ENCODE measurements at places on chromosomes 16 and 17. TPM values are rescaled to one million over a fixed set of nuclear protein-coding genes. Genes with fewer than 3 reads are reported as not detected.

- no peaks in the 10 kb centered on the region for H3K4me1 ChIP-seq
- H3K4me3 ChIP-seq = no peak overlapping the region
- H3K36me3 ChIP-seq = no peaks in the 10 kb centered on the region
Observed at GRCh38 chr16:58378401-58378800, 13.9 kb upstream of the GINS3 start.

DNA sequence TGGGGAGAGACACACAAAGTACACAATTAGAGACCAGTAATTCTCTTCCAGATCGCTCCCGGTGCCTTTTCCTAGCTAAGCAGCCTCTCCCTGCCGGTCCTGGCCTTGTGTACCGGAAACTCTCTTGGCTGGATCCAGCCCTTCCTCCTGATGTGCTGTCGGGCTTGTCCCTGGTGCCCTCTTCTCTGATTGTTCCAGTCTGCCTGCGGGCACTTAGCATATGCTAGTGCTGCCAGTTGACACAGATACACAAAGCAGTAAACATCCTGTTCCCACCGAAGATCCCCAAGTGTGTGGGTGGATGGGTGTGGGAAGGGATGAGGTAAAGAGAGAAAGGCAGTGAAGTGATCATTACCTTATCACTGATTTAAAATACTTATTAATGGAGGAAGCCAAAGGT lies 9.7 kb downstream of the HS3ST3B1 start:
- no peaks in the 10 kb centered on the region for H3K36me3 ChIP-seq
- no peaks in the 10 kb centered on the region for H3K27me3 ChIP-seq
- DNase-seq = no peak
- no peaks in the 10 kb centered on the region for H3K4me1 ChIP-seq
- H3K27ac ChIP-seq = no peak overlapping the region

DNA sequence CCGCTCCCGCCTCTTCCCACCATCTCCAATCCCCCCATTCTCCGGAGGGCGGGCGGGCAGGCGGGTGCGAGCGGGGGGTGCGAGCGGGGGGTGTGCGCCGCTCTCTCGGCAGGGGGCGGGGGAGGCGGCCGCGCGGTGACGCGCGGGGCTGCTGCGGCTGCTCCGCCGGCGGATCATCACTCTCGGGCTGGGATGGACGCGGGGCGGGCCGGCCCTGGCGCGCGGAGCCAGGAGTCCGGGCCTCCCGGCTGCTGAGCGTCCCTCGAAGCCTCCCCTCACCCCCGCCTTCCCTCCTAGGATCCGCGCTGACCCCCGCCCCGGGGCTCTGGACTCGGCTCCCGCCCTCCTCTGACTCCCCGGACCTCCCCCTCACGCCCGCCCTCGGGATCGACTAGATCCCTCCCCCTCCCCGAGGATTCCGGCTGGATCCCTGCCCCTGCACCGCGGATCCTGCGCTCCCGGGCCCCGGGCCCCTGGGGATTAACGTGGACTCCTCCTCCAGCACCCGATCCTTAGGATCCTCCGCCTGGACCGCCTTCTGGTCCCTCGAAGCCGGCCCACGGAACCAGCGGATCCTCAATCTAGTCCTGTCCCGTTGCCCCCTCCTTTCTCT lies 946 bp upstream of the TMEM256 start:
- H3K4me3 ChIP-seq = peak overlapping the region; percentile 82
- peak overlapping the region; percentile 70 for H3K27ac ChIP-seq
- H3K36me3 ChIP-seq = no peaks in the 10 kb centered on the region
- H3K27me3 ChIP-seq = no peaks in the 10 kb centered on the region

DNA sequence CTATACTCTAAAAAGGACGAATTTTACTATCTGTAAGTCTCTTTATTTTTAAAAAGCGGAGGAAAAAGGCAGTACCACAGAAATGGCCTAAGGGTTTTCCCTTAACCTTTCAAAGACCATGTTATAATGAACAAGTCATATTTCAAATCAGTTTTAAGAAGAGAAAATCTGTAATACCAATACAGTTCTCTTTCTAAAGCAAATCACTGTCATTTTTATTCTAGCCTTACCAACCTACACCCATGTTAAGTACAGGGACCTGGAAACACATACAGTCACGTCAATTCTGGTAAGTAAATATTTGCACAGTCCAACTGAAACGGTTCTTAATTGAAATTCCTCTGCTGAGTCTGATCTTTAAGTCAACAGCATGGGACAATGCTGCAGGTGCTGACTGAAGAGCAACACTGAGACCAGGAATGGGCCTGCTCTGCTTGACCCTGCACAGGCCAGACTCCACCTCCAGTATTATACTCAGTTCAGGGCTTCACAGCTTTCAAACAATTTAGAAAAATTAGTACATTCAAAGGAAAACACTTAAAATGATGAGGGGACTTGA lies 20.2 kb downstream of the MBTPS1 start:
- DNase-seq = no peak
- H3K27me3 ChIP-seq = no peaks in the 10 kb centered on the region
- H3K27ac ChIP-seq = no peak overlapping the region
- no peak overlapping the region for H3K4me3 ChIP-seq
- peaks cover 3% of the 10 kb centered on the region for H3K36me3 ChIP-seq

DNA sequence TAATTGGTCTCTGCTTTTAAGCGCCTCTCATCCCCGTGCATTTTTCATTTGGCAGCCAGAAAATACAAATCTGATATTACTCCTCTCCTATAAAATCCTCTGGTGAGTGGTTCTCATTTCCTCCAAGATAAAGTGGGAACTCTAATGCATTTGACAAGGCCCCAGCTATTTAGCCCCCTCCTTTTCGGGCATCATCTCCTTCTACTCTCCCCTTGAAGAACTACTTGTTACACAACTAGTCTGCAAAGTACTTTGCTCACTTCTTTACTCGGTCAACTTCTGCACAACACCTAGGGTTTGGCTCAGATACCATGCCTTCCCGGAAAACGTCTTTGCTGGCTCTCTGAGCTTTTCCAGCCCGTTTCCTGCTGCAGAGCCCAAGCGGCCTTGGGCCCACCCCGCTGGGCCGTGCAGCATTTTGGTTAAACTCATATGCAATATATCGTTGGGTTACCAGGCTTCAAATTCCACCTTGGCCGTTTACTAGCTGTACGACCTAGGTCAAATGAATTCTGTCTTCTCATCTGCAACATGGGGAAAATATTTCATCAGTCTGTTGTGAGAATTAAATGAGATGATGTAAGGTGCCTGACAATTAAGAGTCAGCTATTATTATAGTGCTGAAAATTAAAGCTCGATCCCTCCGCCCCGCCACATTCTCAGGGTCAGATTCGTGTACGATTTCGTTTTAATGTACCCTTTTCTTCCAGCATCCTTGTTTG lies 883 bp upstream of the TAF15 start:
- H3K4me3 ChIP-seq = no peak overlapping the region
- no peaks in the 10 kb centered on the region for H3K4me1 ChIP-seq
- H3K36me3 ChIP-seq = no peaks in the 10 kb centered on the region
- no peak for DNase-seq
- peak overlapping the region; percentile 4 for H3K27ac ChIP-seq

- H3K27ac ChIP-seq = no peak overlapping the region
- no peak overlapping the region for H3K4me3 ChIP-seq
- no peaks in the 10 kb centered on the region for H3K27me3 ChIP-seq
- DNase-seq = no peak
- no peaks in the 10 kb centered on the region for H3K36me3 ChIP-seq
- no peaks in the 10 kb centered on the region for H3K4me1 ChIP-seq
Observed at GRCh38 chr16:81515721-81516120, 71.1 kb downstream of the CMIP start.

GRCh38 chr17:42378959-42379594 lies 9.2 kb downstream of the STAT3 start:
- H3K27me3 ChIP-seq = no peaks in the 10 kb centered on the region
- DNase-seq = no peak
- no peaks in the 10 kb centered on the region for H3K36me3 ChIP-seq
- H3K4me3 ChIP-seq = peak overlapping the region; percentile 15
- H3K27ac ChIP-seq = peak overlapping the region; percentile 46

DNA sequence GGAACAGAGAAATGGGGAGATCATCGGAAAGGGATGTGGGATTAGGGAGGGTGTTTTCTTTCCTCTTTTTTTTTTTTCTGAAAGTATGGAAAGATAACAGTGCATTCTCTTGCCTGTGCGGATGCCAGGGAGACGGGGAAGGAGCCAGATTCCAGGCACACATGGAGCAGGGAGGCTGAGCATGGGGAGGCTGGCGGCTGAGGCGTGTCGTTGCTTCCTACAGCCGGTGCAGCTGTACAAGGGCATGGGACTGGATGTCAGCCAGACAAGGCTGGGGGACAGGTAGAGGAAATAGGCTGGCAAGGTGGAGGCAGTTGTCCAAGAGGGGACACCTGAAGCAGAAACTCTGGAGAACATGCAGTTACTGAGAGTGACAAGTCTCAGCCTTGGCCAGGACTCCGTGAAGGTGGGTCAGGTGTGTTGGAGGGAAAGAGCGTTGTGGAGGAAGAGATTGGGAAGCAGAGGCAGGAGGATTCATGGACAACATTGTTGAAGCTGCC lies 16.6 kb upstream of the ADORA2B start:
- no peaks in the 10 kb centered on the region for H3K4me1 ChIP-seq
- DNase-seq = no peak
- H3K4me3 ChIP-seq = no peak overlapping the region
- no peaks in the 10 kb centered on the region for H3K36me3 ChIP-seq
- no peaks in the 10 kb centered on the region for H3K27me3 ChIP-seq
- H3K27ac ChIP-seq = no peak overlapping the region

DNA sequence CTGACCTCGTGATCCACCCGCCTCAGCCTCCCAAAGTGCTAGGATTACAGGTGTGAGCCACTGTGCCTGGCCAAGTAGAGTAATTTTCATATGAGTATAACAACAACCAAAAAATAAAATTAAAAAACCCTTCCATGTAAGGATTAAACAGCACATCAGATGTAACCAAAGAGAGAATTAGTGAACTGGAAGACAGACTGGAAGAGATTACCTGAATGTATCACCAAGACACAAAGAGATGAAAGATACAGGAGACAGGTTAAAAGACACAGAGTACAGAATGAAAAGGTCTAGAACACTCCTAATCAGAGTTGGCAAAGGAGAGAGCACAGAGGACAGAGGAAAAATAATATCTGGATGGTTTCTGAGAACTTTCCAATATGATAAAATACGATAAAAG lies 1.8 kb upstream of the TNK1 start:
- no peaks in the 10 kb centered on the region for H3K27me3 ChIP-seq
- no peaks in the 10 kb centered on the region for H3K36me3 ChIP-seq

DNA sequence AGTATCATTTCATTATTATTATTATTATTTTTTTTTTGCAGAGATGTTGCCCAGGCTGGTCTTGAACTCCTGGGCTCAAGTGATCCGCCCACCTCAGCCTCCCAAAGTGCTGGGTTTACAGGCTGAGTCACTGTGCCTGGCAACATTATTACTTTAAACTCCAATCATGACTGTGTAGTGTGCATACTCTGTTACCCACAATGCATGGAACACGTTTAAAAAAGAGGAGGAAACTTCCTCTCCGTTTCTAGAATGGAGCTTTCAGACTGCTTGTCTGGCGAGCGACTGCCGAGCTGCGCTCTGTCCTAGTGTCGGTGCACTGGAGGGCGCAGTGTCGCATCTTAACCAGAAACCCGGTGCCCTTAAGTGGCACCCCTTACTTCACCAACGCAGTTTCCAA lies 22.1 kb upstream of the FASN start:
- no peak overlapping the region for H3K4me3 ChIP-seq
- H3K36me3 ChIP-seq = no peaks in the 10 kb centered on the region
- H3K4me1 ChIP-seq = no peaks in the 10 kb centered on the region

DNA sequence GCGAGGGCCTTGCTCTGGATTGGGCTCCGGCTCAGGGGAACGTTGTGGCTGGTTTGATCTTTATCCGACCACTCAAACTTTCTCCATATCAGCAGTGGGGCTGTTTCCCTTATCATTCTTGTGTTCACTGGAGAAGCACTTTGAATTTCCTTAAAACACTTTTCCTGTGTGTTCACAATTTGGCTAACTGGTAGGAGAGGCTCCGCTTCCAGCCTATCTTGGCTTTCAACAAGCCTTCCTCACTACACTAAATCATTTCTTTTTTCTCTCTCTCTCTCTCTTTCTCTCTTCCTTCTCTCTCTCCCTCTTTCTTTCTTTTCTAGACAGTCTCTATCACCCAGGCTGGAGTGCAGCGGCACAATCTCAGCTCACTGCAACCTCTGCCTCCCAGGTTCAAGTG lies 43.0 kb downstream of the ABR start:
- H3K4me1 ChIP-seq = peaks cover 5% of the 10 kb centered on the region
- H3K27me3 ChIP-seq = no peaks in the 10 kb centered on the region
- DNase-seq = no peak
- H3K36me3 ChIP-seq = no peaks in the 10 kb centered on the region

- DNase-seq = no peak
- H3K36me3 ChIP-seq = no peaks in the 10 kb centered on the region
- H3K27ac ChIP-seq = no peak overlapping the region
- no peaks in the 10 kb centered on the region for H3K4me1 ChIP-seq
Observed at GRCh38 chr17:80987941-80988461, 3.6 kb upstream of the CHMP6 start.

GRCh38 chr16:50519001-50519400 lies 29.2 kb upstream of the NKD1 start:
- H3K27ac ChIP-seq = no peak overlapping the region
- H3K4me3 ChIP-seq = no peak overlapping the region
- no peaks in the 10 kb centered on the region for H3K27me3 ChIP-seq
- H3K36me3 ChIP-seq = no peaks in the 10 kb centered on the region
- DNase-seq = no peak
- no peaks in the 10 kb centered on the region for H3K4me1 ChIP-seq

DNA sequence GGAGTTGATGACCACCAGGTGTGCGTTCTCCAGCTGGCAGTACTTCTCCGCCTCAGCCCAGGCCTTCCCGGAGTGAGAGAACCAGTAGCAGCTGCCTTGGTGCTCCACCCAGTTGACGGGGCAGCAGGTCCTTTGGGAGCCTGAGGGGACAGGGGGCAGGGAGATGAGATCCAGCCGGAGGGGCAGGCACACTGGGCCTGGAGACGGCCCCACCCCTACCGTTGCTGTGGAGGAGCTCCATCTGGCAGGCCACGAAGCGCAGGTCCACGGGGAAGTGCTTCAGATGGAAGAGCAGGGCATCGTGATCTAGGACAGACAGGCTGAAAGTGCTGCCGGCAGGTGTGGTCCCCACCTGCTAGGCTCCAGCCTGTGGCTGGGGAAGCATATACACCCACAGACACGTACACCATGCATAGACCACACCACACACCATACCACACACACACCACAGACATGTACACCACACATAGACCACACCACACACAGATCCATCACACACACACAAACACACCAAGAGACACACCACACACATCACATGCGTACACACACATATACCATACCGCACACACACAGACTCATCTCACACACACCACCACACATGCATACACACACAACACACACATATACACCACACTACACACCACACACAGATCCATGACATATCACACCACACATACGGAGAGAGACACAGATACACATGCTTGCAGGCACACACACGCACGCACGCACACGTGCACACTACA lies 7.4 kb downstream of the ASGR2 start:
- no peak overlapping the region for H3K27ac ChIP-seq
- H3K4me1 ChIP-seq = no peaks in the 10 kb centered on the region
- DNase-seq = peak; percentile 51

HOXB1 gene
- total RNA-seq = not detected

FA2H gene
- 0.49 TPM for total RNA-seq

CACNG1 gene
- not detected for total RNA-seq

GPRC5C gene
- total RNA-seq = 43.6 TPM

TBC1D16 gene
- 42.5 TPM for total RNA-seq

CNTROB gene
- 29.2 TPM for total RNA-seq

APPBP2 gene
- total RNA-seq = 40.4 TPM

DNAH9 gene
- total RNA-seq = 0.18 TPM
